ENCODE measurements at places on chromosomes 11 and 22. TPM values are rescaled to one million over a fixed set of nuclear protein-coding genes. Genes with fewer than 3 reads are reported as not detected.

Gene MIF
- total RNA-seq, result 400 TPM

Gene PTPN5
- total RNA-seq, result 0.09 TPM

GRCh38 chr11:62804310-62805075 lies 747 bp downstream of the NXF1 start:
- H3K36me3 ChIP-seq, result peaks cover 42% of the 10 kb centered on the region
- no peak for DNase-seq
- peak overlapping the region; percentile 80 for H3K4me3 ChIP-seq
- peak overlapping the region; percentile 80 for H3K27ac ChIP-seq
- peaks cover 22% of the 10 kb centered on the region for H3K4me1 ChIP-seq

Gene TSSK2
- total RNA-seq, result not detected

Gene BATF2
- total RNA-seq, result 0.90 TPM

Gene PANX3
- not detected for total RNA-seq

Gene MMP1
- 1.8 TPM for total RNA-seq

All from thymus (tissue), 14 donors.